ENCODE measurements at places on chromosomes 13 and 19. TPM values are rescaled to one million over a fixed set of nuclear protein-coding genes. Genes with fewer than 3 reads are reported as not detected.

- no peak for DNase-seq
Measured at GRCh38 chr13:78341032-78341431, 262.3 kb downstream of the POU4F1 start.

GRCh38 chr13:51590971-51591627, 6.8 kb downstream of the WDFY2 start:
- DNase-seq = peak; percentile 65

- no peak for DNase-seq
Measured at GRCh38 chr19:50994129-50994528, 7.3 kb downstream of the KLK8 start.

- DNase-seq = peak; percentile 19
Measured at GRCh38 chr13:25018729-25019115, 77.2 kb upstream of the PABPC3 start.

Gene KLF2
- total RNA-seq = 4.4 TPM

Gene IGFL3
- total RNA-seq = not detected
